Right atrium auricular region (tissue), 2 donors: ENCODE measurements at places on chromosomes 6 and 20.

DNA sequence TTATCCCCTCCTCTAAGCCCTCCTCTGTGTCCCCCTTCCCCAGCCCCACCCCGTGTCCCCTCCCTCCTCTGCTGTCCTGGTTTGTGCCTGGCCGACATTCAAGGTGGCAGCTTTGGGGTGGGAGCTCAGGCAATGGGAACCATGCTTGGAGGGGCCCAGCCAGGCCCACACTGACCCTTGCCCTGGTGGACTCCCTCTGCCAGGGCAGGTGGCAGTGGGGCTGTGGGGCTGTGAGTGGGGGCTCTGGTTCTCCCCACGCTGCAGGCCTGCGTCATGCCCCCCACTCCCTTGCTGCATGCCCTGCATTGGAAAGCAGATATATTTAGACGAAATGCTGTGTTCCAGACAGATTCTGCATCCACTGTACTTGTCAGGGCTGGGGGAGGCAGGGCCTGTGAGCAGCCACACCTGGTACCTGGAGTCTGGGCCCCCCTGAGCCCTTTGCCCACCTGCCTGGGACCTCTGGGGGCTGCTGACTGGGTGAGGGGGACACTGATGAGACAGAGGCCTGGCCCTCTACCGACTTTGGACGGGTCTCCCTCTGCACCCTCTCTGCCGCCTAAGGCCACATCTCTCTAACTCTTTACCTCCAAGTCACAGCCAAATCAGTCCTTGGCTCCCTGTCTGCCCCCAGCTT lies 14.2 kb downstream of the DLGAP4 start:
- no peak for DNase-seq

DNA sequence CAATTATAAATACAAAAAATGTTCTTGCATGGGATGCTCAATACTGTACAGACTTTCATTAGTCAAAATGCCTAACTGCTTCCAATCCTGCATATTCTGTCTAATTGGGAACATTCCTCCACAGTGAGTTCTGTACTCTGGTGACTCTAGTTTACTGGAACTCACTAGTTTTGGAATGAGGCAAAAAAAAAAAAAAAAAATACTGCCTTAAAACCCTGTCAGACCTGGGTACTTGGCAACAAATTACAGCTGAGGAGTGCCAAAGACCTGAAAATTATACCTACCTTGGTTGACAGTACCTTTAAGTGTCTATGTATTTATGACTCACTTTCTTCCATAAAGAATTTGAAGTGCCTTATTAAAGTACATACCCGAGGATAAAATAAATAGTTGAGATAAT lies 276.7 kb downstream of the FARS2 start:
- DNase-seq = no peak

DNA sequence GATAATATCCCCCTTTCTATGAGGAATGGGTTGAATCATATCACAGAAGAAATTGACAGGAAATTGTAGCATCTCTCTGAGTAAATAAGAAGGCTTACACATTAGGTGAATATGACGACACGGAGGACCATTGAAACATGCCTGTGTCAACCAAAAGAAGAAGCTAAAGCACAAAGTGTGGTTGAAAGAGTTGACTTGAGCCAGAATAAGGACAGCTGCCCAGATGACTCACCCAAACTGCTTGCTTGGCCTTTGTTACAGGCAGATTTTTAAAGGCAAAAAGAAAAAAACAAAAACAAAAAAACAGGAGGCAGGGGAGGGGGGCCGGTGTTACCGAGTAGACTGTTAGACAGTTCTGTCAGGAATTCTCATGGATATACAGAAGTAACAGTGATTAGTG lies 129.8 kb upstream of the EDN1 start:
- DNase-seq = no peak

DNA sequence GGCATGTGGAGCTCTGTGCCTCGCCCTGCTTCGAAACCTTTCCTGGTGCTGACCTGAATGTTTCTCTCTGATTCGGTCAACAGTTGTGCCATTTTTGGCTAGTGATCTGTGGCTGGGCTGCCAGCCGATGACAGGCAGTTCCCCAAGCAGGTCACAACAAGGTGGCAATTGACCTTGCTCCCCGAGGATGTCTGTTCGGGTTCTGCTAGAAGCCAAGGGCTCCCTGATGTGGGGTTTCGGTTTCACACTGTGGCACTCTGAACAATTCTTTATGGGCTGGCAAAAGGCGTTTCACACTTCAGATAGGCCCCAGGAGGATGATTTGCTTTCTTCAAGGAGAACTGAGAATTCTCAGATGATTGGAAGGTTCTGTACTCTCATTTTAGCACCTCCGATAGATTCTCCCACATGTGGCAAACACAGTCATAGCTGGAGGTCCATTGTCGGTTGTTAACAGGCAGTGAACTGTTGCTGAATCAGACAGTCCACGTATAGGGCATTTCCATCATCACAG lies 135.6 kb downstream of the SLC24A3 start:
- no peak for DNase-seq

- DNase-seq = no peak
Measured at GRCh38 chr6:156900292-156900691, 123.1 kb downstream of the ARID1B start.

GRCh38 chr20:17490501-17490900 lies 40.7 kb downstream of the BFSP1 start:
- DNase-seq = no peak

DNA sequence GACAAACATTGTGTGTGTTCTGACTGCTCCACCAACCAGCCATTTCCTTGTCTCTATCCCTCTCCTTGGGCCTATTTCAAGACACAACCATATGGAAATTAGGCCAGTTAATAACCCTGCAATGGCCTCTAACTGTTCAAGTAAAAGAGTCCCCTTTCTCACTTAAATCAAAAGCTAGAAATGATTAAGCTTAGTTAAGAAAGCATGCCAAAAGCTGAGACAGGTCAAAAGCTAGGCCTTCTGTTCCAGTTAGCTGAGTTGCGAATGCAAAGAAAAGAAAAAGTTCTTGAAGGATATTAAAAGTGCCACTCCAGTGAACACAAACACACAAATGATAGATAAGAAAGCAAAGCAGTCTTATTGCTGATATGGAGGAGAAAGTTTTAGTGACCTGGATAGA lies 22.5 kb downstream of the SERINC1 start:
- no peak for DNase-seq

GRCh38 chr6:122432816-122433215 lies 33.4 kb downstream of the HSF2 start:
- no peak for DNase-seq

- no peak for DNase-seq
Measured at GRCh38 chr6:13558718-13559117, 15.7 kb upstream of the SIRT5 start.
